Trophoblast cell (in vitro differentiated cells and primary cell): ENCODE measurements at places on chromosomes 4 and X.

- no peak for DNase-seq
Measured at GRCh38 chr4:142160509-142160908, 524.1 kb downstream of the IL15 start.

- DNase-seq = no peak
Measured at GRCh38 chrX:150869450-150869849, 29.0 kb downstream of the CD99L2 start.

- no peak for DNase-seq
Measured at GRCh38 chrX:68659786-68660185, 12.3 kb downstream of the STARD8 start.

- DNase-seq = no peak
Measured at GRCh38 chr4:14897217-14897616, 105.1 kb upstream of the CPEB2 start.

GRCh38 chr4:7389719-7390118, 45.0 kb downstream of the PSAPL1 start:
- no peak for DNase-seq

DNA sequence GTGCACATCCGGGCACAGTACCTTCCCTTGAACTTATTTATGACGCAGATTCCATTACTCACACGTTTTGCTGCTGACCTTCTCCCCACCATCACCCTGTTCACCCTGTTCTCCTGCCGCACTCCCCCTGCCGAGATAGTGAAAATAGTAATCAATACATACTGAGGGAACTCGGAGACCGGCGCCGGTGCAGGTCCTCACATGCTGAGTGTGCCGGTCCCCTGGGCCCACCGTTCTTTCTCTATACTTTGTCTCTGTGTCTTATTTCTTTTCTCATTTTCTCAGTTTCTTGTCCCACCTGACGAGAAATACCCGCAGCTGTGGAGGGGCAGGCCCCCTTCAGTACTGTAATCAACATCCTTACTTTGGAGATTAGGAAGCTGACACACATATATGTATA, 1337.1 kb upstream of the PABPC4L start:
- peak; percentile 7 for DNase-seq

DNA sequence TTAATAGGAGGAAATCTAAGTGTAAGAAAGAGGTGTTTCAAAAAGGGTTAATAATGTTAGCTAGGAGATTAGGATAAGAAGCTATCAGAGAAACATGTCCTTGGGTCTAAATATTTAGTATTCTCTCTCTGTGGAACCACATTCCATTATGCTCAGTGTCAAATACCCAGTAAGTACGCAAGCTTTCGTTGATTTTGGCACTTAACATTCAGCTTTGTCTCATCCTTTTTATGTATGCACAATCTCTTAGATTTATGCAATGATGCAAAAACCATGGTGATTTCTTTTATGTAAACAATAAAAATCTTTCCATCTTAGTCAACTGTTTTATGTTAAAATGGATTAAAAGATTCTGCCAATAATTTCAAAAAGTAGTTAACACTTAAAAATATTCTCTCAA, 129.2 kb downstream of the KLHL13 start:
- DNase-seq = no peak

DNA sequence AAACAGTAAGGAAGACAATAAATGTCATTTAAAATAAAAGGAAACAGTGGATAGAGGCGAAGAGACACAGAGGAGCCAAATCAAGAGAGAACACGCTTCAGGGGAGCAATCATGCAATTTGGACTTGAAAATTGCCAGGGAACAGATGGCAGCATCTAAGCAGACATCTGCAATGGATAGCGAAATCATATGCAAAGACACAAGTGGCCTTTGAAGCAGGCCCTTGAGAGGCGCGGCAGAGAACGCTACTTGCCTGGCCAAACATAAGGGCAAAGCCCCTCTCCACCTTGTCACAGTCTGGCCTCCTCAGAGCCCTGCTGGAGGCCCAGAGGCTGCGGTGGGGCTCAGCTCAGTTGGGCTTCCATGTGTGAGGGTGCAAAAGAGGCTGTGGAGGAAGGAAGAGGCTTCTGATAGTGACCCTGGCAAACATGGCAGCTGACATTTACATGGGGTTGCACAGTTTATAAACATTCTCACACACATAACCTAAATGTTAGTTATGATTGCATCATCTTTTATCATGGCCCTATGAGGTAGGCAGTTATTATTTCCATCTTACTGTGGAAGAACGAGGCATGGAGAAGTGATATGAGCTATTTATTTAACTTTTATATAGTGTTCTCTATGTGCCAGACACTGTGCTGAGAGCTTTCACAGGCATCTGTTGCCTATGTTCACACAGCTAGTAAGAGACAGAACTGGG, 18.3 kb downstream of the ADGRG4 start:
- DNase-seq = no peak

GRCh38 chr4:138655985-138656384, 359.6 kb upstream of the NOCT start:
- DNase-seq = no peak

DNA sequence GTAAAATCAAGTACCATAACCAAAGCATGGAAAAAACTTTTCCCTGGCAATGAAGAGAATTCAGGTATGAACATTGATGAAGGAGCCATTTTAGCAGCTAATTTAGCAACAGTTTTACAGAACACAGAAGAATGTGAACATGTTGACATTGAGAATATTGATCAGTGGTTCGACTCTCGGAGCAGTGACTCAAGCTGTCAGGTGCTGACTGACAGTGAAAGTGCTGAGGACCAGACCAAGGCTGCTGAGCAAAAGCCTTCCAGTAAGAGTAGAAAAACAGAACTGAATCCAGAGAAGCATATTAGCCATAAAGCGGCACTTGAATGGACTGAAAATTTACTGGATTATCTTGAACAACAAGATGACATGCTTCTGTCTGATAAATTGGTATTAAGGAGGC, 2.8 kb downstream of the TIGD2 start:
- DNase-seq = no peak

GRCh38 chr4:21535898-21536297, 412.7 kb downstream of the KCNIP4 start:
- peak; percentile 7 for DNase-seq

DNA sequence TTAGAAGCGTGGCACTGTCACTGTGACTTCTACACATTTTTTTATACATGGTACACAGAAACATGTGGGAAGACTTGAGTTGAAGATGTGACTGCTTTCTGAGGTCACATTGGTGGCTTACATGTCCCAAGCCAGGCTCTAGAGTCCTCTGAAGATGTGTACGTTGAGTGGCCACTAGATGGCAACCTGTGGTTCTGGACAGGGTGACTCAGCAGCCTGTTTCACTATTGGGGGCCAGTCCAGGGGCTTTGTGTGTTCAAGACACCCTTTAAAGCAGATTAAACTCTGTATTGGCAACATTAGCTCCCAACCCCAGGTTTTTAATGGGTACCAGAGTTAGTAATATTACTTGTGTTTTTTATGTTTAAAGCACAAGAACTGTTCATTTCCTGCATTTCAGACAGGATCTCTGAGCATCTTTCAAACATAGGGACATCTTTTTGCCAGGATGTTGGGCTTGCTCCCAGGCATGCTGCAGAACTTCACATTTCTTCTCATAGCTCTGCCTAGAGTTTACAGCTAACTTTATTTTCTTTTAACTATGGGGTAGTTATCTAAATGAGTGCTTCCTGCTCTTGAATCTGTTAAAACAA, 53.0 kb downstream of the DCUN1D4 start:
- DNase-seq = peak; percentile 67

- peak; percentile 54 for DNase-seq
Measured at GRCh38 chr4:103030791-103031190, 11.3 kb upstream of the SLC9B1 start.

- DNase-seq = peak; percentile 68
Measured at GRCh38 chr4:25234390-25235370, 847 bp downstream of the PI4K2B start.

- no peak for DNase-seq
Measured at GRCh38 chrX:73131276-73131675, 52.0 kb upstream of the PABPC1L2A start.

GRCh38 chr4:10113362-10114047, 3.1 kb downstream of the WDR1 start:
- no peak for DNase-seq

DNA sequence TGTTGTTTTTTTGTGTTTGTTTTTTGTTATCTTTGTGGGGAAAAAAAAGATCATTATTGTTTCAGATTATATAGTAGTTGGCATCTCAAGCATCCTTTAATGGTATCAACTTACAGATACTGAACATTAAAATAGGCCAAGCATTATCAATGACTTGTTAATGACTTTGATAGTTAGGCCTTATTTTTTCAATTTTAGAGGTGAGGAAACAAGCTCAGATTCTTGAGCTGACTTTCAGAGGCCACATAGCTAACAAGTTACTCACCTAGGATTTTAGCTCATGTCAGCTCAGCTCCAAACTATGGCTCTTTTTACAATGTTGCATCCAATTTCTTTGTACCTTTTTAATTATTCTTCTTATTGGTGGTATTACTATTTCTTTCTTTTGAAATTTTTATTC, 471 bp upstream of the PLAC8 start:
- DNase-seq = peak; percentile 69

GRCh38 chr4:71832049-71832448, 48.2 kb upstream of the GC start:
- no peak for DNase-seq

GRCh38 chrX:11039926-11040325, 71.2 kb upstream of the HCCS start:
- DNase-seq = no peak

GRCh38 chr4:178148106-178148505, 705.9 kb upstream of the AGA start:
- DNase-seq = no peak

DNA sequence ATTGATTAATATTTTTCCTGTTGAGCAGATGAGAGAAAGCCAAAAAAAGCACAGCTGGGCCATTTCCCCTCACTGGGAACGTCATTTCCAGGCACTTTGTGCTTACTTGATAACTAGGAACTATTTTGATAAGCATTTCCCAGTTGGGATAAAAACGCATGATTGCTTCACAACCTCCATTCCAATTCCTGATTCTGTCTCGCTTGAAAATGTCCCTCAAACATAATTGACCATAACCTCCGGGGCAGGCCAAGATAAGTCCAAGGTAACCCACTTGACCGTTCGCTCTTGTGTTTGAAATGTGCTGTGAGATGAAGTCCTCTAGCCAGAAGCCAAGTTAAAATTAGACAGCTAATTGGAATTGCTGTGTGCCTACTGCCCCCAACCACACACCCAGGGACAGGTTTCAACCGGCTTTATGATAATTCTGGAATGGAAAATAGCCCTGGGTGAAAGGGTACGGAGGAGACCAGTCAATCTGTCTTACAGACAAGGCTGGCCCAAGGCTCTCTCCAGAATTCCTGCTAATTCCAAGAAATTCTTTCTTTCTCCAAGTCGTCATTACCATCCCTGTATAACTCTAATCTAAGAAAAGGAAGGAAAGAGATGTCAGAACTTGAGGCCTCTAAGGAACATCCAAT, 137.1 kb downstream of the MID1 start:
- no peak for DNase-seq

- peak; percentile 40 for DNase-seq
Measured at GRCh38 chr4:135277068-135277979, 1075.7 kb upstream of the PABPC4L start.

- DNase-seq = peak; percentile 45
Measured at GRCh38 chr4:17511509-17511949, 361 bp downstream of the QDPR start.
